ENCODE measurements at places on chromosomes 6 and 20.
A peak's percentile ranks its signal among the peaks of the same experiment; 100 is the strongest.

DNA sequence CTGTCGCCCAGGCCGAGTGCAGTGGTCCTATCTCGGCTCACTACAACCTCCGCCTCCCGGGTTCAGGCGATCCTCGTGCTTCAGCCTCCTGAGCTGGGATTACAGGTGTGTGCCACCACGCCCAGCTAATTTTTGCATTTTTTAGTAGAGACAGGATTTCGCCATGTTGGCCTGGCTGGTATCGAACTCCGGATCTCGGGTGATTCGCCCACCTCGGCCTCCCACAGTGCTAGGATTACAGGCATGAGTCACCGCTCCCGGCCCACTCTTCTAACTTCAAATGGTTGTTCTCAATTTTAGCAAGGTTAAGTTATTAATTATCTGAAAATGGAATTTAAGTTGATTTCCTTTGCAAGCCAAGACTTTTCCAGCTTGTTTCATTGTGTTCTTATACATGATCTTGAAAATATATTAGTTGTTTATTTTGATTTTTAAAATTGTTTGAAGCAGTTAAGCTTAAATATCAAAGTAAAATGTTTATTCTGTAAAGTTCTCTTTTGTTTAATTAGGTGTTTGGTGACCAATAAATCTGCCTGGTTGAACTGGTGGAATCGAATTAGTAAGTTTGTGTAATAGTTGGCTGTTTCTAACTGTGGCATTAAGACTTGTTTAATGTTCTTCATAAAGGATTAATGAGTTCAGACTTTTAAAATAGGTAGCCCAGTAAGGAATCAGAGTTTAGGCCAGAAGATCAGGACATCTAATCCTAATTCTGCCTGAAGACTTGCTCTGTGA is 2.3 kb downstream of the PM20D2 start:
- DNase-seq, result no peak

GRCh38 chr6:100730001-100730980 is 150.8 kb downstream of the ASCC3 start:
- DNase-seq, result no peak

GRCh38 chr6:224350-224749 is 67.9 kb upstream of the DUSP22 start:
- DNase-seq, result no peak

GRCh38 chr6:122647765-122648164 is 37.6 kb downstream of the PKIB start:
- no peak for DNase-seq

DNA sequence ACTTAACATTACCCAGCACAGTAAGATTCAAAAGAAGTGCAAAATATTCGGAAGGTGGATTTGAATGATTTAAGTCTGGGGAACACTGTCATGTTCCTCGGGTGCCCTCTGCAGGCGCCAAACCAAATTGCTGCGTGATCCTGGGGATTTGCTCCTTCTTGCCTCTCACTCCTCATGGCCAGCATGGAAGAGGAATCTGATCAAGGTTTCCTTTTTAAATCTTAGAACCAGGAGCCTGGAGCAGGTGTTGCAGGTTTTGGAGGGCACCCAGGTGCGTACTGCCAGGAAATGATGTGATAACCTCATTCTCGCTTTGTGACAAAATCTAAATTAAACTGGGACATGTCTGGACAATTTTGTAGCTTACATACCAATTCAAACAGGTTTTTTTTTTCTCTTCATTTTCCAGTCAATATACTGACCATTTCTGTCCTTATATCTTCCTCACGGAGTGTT is 8.1 kb upstream of the PFDN4 start:
- peak; percentile 37 for DNase-seq

DNA sequence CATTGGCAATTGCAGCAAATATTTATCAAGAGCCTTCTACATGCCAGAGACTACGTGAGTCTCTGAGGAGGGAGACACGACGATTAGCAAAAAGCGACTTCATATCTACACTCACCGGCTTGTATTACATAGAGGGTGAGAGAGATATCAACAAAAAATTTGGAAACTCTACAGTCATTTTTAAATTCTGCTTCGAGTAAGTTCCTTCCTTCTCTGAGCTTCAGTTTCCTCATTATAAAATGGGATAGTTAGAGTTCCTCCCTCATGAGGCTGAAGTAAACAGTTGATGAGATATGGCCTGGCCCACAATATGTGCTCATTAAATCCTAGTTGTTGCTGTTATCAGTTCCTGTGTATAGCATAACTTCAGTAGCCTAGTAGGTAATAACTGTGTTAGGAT is 64.1 kb upstream of the SIRPA start:
- DNase-seq, result no peak

DNA sequence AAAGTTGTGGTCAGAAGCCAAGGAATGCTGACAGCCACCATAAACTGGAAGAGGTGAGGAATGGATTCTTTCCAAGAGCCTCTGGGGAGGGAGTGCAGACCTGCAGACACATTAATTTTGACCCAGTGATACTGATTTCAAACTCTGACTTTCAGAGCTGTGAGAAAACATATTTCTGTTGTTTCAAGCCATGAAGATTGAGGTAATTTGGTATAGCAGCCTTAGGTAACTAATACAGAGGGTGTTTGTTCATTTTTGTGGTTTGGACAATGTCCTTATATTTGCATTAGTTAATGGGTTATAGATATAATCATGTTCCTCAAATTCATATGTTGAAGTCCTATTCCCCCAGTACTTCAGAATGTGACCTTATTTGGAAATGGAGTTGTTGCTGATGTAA is 85.4 kb upstream of the GTSF1L start:
- no peak for DNase-seq

DNA sequence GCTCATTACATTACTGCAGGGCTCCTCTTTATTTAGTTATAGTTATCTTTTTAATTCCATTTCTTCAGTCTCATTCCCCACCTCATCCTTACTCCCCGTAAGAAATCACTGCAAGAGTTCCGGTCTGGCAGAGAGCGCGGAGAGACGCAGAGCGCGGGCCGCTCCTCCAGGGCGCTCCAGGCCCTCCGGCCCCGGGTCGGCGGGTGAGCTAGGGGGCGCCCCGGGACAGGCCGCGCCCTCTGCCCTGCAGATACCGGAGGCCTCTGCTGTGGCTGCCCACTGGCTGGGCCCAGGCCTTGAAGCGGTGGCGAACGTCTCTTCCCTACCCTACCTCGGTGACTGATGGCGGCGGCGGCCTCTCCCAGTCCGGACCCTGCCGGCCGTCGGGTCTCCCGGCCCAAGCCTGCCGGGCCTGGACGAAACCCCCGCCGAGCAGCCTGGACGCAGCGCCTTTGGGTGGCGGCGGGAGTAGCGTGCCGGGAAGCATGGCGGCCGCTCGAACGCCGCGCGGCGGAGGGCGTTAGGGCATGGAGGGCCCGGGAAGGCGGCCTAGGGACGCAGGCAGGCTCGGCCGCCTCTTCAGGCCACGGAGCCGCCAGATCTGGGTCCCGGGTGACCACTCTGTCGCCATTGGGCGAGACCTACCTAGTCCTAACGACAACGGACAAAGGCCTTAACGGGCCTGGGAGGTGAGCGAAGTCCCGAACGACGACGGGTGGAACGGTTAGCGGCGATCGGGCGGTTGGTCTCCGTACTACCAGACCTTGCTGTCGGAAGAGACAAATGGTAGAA is 16.4 kb upstream of the HMGN4 start:
- DNase-seq, result no peak

GRCh38 chr6:19320111-19320581 is 517.0 kb upstream of the ID4 start:
- no peak for DNase-seq

- no peak for DNase-seq
These were observed 229.3 kb downstream of the TMEM242 start for GRCh38 chr6:157094038-157094437.

- DNase-seq, result no peak
These were observed 256.3 kb downstream of the ADGRB3 start for GRCh38 chr6:68891419-68891818.

GRCh38 chr6:138443979-138444378 is 40.0 kb downstream of the HEBP2 start:
- DNase-seq, result no peak

- DNase-seq, result no peak
These were observed 10.0 kb downstream of the TXNDC5 start for GRCh38 chr6:7900621-7901020.

DNA sequence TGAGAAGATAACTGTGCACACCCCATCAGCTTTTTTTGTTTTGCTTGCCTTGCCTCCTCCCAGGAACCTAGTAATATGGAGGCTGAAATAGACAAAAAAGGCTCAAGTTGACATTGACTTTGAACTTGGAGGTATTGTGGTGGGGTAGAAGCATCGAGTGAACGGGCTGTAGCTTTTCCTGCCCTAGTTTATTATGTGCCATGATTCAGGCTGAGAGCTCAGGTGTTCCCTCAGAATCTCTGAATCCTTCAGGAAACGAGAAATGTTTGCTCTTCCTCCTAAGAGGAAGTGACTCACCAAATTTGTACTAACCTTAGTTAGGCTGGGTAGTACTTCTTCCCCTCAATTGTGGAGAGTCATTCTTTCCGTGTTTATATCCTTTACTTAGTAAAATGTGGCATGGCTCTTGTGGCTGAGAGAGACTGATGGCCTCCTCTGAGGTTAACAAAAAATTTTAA is 98.8 kb downstream of the SASH1 start:
- DNase-seq, result no peak

- DNase-seq, result peak; percentile 64
These were observed 185.8 kb upstream of the TENT5A start for GRCh38 chr6:81938014-81938856.

- peak; percentile 100 for DNase-seq
These were observed 8.0 kb upstream of the IER3 start for GRCh38 chr6:30752157-30752927.

DNA sequence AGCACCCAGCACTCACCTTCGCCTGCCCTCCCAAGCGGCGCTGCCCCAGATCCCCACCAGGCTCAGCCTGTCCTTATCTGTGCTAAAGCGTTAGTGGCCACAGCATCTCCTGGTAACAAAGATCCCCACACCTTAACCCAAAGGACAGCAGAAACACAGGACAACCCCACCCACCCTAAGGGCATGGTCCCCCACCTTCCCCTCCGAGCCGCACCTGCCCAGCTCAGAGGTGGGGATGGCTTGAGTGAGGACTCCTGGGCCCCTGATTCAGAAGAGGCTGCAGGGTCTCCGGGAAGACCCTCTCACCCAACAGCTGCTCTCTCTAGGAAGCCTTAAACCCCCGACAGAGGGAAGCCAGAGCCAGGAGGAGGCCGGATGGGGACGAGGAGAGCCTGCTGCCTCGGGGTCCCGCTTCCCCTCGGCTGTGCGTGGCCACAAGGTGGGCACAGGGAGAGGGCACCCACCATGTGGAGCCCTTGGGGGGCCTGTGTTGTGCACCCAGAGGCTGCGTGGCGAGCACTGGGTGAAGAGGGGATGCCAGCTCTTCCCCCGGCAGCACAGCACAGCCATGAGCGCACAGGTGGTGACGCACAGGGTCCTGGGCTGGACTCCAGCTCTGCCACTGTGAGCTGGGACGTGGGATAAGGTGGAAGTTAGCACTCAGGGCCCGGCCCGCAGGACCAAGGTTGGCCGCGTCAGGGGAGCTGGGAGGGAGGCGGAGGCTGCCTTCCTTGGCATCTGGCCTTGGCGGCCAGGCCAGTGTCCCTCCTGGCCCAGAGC is 31.9 kb upstream of the MRGBP start:
- DNase-seq, result no peak

GRCh38 chr6:53161481-53162009 is 12.9 kb upstream of the GCM1 start:
- no peak for DNase-seq

GRCh38 chr6:133202610-133203343 is 38.4 kb upstream of the EYA4 start:
- no peak for DNase-seq

GRCh38 chr6:123677897-123678296 is 41.1 kb upstream of the TRDN start:
- DNase-seq, result no peak

GRCh38 chr6:32947552-32948465 is 5.1 kb downstream of the HLA-DMA start:
- DNase-seq, result no peak

GRCh38 chr6:2733324-2733723 is 17.4 kb downstream of the MYLK4 start:
- DNase-seq, result no peak

DNA sequence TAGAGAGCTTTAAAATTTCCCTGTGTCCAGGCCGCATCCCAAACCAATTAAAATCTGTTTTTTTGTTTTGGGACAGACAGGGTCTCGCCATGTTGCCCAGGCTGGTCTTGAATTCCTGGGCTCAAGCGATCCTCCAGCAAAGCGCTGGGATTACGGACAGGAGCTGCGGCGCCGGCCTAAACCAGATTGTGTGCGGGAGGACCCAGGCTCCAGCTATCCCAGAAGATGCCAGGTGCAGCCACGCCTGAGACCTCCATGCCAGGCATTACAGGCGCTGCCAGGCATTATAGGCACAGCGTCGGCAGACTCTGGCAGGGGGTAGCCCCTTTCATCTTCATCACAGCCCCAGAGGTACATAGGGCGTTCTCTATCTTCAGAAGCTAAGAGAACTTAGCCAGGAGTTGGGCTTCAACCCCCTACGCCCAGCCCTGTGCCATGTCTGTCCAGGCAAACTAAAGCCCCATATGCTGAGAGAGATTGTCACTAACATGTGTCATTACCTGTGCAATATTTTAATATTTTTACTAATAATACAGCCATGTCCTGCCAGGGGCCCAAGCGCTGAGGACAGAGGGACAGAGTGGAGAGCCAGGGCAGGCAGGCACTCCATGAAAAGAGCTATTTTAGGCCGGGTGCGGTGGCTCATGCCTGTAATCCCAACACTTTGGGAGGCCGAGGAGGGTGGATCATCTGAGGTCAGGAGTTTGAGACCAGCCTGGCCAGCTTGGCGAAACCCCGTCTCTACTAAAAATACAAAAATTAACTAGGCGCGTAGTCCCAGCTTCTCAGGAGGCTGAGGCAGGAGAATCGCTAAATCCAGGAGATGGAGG is 9.8 kb upstream of the GRM4 start:
- DNase-seq, result no peak

- no peak for DNase-seq
These were observed 153.3 kb downstream of the SCML4 start for GRCh38 chr6:107670792-107671199.

- DNase-seq, result no peak
These were observed 20.4 kb downstream of the IL20RA start for GRCh38 chr6:137024237-137024990.

All from AG04449 (cell line).